ENCODE measurements at places on chromosomes 3 and 15.

DNA sequence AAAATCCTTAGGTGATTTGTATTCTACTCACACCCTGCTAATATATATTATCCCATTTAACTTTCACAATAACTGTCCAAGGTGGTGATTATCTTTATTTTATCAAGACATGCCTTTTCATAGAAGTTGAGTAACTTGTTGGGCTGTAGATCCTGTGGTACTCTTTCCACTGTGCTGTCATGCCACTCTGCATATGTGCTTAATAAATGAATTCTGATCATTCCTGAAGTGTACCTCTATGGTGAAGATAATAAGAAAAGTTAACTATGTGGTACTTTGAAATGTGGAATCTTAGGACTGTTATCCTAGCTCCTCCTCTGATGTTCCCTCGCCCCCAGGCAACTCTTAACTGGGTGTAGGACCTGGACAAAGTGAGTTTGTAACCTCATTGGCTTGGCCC, 5.2 kb downstream of the SNRK start:
- no peak for DNase-seq

- DNase-seq = no peak
Measured at GRCh38 chr3:141328286-141329166, 39.8 kb upstream of the ZBTB38 start.

GRCh38 chr3:87072446-87072845, 81.5 kb upstream of the VGLL3 start:
- no peak for DNase-seq

DNA sequence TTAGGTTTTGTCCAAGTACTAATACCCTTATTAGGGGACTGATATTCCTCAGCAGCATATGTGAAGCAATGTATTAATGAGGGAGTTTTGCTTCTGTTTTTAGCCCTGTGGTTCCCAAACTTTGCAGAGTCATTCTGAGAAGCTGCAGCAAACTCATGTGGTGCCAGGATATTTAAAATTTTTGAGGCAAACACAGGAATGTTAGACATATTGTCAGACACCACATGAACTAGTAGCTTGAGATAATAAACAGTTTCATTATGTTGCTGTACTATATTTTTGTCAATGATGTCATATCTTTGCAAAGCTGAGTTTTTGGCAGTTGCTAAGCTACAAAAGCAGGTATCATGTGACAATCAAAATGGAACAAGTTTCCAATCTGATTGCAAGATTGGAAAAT, 36.6 kb downstream of the ATP6V1A start:
- DNase-seq = peak; percentile 83

Data from skin of body (tissue), 3 donors.